ENCODE measurements at places on chromosomes 11 and 22. TPM values are rescaled to one million over a fixed set of nuclear protein-coding genes. Genes with fewer than 3 reads are reported as not detected.

MUC6 gene
- not detected for total RNA-seq

INCENP gene
- total RNA-seq: 19.2 TPM

RAPSN gene
- total RNA-seq: not detected

CCDC73 gene
- not detected for total RNA-seq

SNRPD3 gene
- total RNA-seq: 238 TPM

PHETA2 gene
- total RNA-seq: 6.3 TPM

H19 gene
- total RNA-seq: 5.1 TPM

SMDT1 gene
- 3.0 TPM for total RNA-seq

MTMR2 gene
- 49.5 TPM for total RNA-seq

C11orf42 gene
- not detected for total RNA-seq

FAT3 gene
- total RNA-seq: under 0.01 TPM

CYP2D6 gene
- total RNA-seq: 0.47 TPM

SLC22A12 gene
- not detected for total RNA-seq

SHANK2 gene
- total RNA-seq: 0.80 TPM

NAV2 gene
- 18.1 TPM for total RNA-seq

LRRC32 gene
- not detected for total RNA-seq

CDC45 gene
- total RNA-seq: 13.1 TPM

SLC15A3 gene
- 0.78 TPM for total RNA-seq

ABTB2 gene
- total RNA-seq: 1.9 TPM

OR6A2 gene
- total RNA-seq: not detected

NPAS4 gene
- total RNA-seq: not detected

TECTA gene
- total RNA-seq: not detected

KDELR3 gene
- total RNA-seq: 16.6 TPM

UNC93B1 gene
- 15.9 TPM for total RNA-seq

CACNA1I gene
- total RNA-seq: under 0.01 TPM

BRSK2 gene
- 0.23 TPM for total RNA-seq

INSC gene
- 2.1 TPM for total RNA-seq

KRTAP5-2 gene
- total RNA-seq: not detected

SCYL1 gene
- 88.0 TPM for total RNA-seq

CABP4 gene
- total RNA-seq: not detected

NTM gene
- 17.3 TPM for total RNA-seq
